ENCODE measurements at places on chromosomes 1 and 21. TPM values are rescaled to one million over a fixed set of nuclear protein-coding genes. Genes with fewer than 3 reads are reported as not detected.

Gene AGBL4
- total RNA-seq: 5.5 TPM

DNA sequence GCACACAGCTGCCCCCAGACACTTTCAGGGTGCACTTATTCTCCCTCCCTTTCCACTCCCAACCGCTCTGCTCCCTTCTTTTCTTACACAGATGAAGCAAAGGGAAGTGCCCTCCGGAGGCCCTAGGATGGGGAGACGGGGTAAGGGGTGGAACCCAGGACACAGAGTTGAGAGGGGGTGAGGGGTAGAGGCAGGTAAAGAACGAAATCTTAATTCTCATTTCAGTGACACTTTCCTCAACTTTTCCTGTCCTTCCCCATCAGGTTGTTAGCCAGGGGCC is 12.8 kb downstream of the PLEKHO1 start:
- H3K36me3 ChIP-seq: peaks cover 8% of the 10 kb centered on the region
- H3K4me1 ChIP-seq: peaks cover 9% of the 10 kb centered on the region
- no peaks in the 10 kb centered on the region for H3K27me3 ChIP-seq
- peak overlapping the region; percentile 93 for H3K27ac ChIP-seq

DNA sequence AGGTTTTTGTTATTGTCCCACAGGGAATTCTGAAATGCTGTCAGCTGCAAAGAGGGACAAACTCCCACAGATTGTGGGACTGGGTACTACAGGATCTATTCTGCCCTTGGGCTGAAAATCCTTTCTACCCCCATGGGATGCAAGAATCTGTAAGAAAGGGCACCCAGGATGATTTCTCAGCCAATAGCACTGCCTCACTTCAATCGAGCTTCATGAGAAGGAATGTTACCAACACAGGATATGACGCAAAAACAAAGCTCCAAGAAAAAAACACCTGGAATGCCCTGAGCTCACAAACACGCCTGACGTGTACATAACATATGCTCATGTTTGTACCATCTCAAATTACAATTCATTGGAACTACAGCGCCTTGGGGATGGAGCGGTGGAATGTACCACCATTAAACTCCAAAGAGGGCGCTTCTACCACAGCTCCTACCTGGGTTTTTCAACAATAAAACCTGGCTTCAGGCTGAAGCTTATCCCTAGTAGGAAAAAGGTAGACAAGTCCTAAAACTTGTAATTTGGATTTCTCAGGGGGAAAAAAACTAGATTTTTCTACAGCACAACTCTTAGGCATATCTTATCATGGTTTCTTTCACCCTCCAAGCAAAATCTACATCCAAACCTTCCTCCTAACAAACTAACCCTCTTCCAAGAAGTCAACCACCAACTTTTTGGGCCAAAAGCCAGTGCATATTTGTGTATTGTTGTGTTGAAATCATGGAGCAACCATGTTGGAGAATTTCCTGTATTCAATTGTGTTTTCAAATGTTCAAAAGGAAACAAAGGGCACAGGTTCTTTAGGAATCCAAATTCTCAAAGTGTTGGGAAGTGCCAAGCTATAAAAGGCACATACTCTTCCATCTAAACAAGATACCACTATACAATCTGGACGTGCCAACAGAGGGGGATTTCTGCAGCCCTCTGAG is 78.9 kb downstream of the TGFBR3 start:
- no peak overlapping the region for H3K4me3 ChIP-seq
- H3K36me3 ChIP-seq: no peaks in the 10 kb centered on the region
- no peak overlapping the region for H3K27ac ChIP-seq
- no peaks in the 10 kb centered on the region for H3K4me1 ChIP-seq
- no peak for DNase-seq

DNA sequence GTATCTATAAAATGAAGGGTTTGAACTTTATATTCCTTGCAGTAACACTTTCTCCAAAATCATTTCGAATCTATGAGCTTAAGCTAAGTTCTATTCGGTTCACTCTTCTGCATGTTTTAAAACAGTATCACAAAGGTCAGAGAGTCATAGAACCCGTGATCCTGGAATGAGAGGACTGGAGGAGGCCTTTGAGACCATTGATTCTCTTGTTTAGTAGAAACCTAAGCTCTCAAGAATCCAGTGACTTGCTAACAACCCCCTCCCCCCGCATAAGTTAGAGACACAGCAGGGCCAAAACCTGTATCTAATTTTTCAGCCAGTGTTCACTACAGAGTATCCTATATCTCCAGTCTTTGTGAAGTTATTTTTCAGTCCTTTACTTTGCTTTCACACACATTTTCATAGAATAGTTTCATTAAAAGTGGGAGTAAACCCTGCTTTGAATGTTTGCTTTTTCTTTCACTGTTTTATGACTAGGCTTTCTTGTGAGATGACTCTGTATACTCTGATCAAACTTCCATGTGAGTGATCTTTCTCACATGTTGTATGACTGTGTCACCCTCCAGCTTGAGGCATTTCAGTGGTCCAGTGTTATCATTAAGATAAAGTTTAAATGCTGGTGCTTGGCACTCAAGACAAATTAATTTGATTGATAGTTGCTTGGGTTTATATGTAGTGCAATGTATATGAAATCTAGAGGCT is 275.4 kb upstream of the SGIP1 start:
- H3K36me3 ChIP-seq: no peaks in the 10 kb centered on the region
- H3K4me1 ChIP-seq: peaks cover 9% of the 10 kb centered on the region
- DNase-seq: no peak
- no peak overlapping the region for H3K27ac ChIP-seq

GRCh38 chr1:24949331-24949881 is 19.3 kb upstream of the RUNX3 start:
- no peaks in the 10 kb centered on the region for H3K4me1 ChIP-seq
